ENCODE measurements at places on chromosomes 1 and 21.

- no peak for DNase-seq
Observed at GRCh38 chr1:6854166-6854565, 68.9 kb downstream of the CAMTA1 start.

- no peak for DNase-seq
Observed at GRCh38 chr1:59761443-59761842, 53.3 kb upstream of the HOOK1 start.

DNA sequence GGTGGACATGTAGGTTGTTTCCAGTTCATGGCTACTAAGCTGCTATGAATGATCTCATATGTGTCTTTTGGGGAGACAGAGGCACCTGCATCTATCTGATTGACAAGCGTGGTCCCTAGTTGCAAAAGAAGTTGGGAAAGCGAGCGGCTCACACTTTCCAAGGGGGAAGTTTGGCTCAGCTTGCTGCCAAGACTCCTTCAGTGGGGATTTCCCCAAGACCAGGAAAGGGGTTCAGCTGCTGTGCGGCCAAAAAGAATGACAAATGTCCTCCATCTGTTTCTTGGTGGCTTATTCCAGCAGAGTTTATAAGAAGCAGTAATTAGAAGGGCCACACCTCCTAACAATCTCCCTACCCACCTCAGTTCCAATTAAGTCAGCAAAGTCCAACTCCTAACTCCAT, 128.5 kb upstream of the GALNT2 start:
- DNase-seq, result no peak

DNA sequence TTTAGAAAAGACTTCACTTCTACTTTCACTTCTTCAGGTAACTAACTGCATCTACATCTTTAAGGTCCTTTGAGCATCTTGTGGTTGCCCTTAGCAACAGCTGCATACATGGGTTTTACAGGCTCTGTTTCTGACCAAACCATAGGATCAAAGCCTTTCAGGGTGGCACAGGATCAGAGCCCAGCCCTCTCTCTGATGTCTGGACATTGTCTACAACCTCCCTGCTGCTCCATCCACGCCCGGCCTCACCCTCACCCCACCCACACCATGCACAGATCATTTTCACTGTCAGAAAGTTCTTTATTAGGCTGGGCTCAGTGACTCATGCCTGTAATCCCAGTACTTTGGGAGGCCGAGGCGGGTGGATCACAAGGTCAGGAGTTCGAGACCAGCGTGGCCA, 5.2 kb downstream of the NCF2 start:
- no peak for DNase-seq

DNA sequence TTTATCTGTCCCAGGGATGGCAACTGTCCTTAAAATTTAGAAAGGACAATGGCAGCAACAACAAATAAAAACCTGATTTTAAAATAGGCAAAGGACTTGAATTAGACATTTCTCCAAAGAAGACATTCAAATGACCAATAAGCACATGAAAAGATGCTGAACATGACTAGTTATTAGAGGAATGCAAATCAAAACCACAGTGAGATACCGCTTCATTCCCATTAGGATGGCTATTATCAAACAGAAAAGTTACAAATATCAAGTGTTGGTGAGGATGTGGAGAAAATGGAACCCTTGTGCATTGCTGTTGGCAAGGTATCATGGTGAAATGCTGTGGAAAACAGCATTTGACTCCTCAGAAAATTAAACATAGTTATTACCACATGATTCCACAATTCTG, 120.7 kb downstream of the CRB1 start:
- no peak for DNase-seq

DNA sequence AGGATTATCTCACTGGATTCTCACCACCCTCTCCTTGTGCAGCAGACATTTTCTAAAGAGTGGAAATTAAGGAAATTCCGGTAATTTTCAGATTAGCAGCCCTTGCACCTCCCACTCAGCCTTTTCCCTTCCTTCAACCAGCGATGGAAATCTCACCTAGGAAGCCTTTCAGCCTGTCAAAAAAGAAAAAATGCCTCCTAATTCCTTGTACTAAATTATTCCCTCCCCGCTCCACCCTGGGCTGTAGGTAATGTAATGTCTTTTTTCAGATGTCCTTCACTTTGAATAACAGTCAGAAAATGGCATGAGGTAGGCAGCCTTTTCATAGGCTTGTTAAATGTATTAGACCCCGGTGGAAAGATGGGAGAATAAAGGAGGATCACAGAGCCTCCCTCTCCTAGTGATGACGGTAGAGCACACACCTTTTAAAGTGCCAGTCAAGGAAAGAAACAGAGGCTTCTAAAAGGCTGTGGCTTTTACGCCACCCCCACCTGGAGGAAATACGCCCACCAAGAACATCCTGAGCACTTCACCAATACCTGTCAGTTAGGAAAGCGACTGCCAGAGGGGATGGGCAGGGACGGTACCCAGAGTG, 62.8 kb upstream of the NEK2 start:
- DNase-seq, result no peak

GRCh38 chr1:160834945-160835565, 27.6 kb downstream of the CD244 start:
- DNase-seq, result no peak

- DNase-seq, result no peak
Observed at GRCh38 chr1:19260211-19261138, 8.9 kb downstream of the MRTO4 start.

DNA sequence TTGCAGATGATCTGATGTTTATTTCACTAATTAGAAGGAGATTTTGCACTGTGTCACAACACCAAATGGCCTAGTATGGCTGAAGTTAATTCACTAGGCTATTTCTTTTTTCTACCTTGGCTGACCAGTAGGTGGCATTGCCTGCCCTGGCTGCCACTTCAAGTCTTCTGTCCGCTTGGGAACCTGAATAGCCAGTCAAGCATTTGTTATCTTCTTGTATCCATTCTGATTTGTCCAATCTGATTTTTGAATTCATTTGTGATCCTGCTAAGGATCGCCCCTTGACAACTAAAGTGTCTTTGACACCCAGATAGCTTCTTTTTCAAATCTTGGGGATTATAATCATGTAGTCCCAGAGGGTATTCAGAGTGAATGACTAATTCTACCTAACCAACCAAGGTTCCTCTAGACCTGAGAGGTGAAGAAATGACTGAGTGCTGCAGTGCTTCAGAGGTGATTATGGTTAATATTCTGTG, 99.4 kb downstream of the GIPC2 start:
- DNase-seq, result no peak

- no peak for DNase-seq
Observed at GRCh38 chr1:44236490-44237272, 23.4 kb downstream of the DMAP1 start.

DNA sequence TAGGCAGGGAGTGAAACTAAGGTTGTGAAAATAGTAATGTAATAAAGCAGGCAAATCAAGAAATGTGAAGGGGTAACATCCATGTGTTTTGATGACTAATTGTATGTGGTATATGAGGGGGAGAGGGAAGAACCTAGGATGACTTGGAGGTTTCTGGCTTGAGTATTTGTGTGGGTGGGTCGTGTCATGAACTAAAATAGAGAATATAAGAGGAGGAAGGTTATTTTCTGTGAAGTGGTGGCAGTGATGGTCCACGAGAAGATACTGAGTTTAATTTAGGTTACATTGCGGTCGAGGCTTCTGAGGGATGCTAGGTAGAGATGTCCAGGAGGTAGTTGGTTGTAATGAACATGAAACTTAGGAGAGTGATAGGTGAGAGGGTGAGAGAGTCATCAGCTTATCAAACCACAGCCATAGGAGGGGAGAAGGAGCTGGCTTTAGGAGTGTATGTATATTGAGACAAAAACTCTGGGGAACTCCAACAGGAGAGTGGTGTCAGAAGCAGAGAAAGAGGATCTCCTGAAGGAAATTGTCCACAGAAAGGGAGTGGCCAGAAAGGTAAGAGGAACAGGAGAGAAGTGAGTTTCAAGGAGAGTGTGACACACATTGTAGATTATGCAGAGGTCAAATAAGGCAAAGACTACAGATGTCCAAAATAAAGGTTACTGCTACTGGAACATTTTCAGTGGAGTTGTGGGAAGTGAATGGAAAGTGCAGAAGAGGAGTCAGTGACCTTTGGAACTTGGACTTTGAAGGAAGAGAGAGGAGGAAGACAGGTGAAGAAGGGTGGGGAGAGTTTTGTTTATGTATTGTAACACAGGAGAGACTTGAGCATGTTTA, 89.0 kb upstream of the MACF1 start:
- DNase-seq, result no peak

- DNase-seq, result no peak
Observed at GRCh38 chr1:24526940-24527542, 24.4 kb downstream of the RCAN3 start.

DNA sequence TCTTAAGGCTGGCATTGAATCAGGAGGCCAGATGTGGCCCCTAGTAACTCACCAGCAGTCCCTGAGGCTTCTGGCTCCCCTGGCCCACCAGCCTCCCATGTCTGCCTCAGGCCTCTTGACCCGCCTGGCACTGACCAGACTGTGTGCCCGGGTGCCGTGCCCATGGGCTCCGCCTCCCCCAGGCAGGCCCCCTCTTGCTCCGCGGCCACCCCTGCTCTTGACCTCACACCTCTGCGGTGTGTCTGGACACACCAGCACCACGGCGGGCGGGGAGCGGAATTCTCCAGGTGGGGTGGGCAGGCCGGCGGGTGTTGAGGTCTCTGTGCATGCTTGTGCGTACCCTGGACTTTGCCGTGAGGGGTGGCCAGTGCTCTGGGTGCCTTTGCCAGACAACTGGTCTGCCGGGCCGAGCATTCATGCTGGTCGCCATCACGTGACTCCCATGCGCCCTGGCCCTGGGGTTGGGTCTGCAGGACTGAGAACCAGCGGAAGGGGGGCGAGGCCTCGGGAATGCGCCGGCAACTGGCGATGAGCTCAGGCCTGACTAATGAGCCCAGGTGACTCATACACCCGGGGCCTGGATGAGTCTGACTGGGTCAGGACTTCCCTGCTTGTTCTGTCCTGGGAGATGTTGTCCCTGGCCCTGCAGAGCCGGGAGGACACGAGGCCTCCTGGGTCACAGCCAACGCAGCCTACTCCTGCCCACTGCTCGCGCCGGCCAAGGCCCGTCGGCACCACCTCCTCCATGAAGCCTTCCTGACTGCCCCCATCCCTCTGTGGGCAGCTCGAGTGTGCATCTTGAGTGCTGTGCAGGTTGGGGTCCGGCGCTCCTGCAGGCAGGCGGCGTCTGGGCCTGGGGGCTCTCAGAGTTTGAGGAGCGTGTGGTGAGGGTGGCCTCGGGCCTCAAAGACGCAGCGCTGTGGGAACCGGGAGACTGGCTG, 22.6 kb downstream of the COL18A1 start:
- DNase-seq, result peak; percentile 84

DNA sequence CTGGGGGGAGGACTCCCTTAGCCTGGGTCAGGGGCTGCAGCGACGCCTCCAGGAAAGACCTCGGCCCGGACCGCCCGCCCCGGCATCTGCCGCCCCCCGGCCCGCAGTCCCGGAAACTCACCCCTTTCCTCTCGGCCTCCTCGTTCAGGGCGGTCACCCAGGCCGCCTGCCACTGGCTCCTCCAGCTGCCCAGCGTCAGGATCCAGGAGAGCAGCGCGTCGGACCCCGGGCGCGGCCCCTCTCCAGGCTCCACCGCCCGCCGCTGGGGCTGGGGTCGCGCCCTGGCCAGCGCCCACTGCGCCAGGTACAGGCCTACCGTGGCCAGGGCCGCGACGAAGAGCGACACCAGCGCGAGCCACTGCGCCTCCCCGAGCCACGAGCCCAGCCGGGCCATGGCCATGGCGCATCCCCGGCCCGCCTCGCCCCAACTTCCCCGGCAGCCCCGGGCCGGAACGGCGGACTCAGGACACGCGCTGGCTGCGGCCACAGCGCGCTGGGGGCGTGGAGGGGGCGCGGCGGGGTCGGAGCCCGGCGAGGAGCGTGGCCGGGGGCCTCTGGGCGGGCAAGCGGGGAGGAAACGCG, 478 bp downstream of the C2CD2 start:
- no peak for DNase-seq

GRCh38 chr1:28326515-28326914, 2.3 kb upstream of the MED18 start:
- DNase-seq, result no peak

DNA sequence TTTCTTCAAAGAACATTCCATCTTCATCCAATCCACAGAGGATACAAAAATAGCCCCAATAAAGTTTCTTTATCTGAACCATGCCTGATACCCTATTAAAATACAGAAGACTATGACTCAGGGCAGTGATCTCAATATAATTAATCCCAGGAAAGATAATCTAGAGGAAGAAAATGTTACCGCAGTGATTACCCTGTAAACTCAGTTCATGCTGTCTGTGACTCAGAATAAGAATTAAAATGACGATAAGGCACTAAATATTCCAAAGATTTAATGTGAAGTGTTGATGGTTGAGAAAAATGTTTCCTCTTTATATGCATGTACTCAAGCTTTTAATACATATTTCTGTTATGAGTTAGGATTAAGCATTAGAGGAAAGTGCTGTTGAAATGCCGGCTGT, 88.6 kb upstream of the LYPLAL1 start:
- no peak for DNase-seq

GRCh38 chr1:236507022-236507700, 16.6 kb upstream of the LGALS8 start:
- peak; percentile 47 for DNase-seq

- DNase-seq, result no peak
Observed at GRCh38 chr1:201248721-201249559, 34.4 kb upstream of the PKP1 start.

DNA sequence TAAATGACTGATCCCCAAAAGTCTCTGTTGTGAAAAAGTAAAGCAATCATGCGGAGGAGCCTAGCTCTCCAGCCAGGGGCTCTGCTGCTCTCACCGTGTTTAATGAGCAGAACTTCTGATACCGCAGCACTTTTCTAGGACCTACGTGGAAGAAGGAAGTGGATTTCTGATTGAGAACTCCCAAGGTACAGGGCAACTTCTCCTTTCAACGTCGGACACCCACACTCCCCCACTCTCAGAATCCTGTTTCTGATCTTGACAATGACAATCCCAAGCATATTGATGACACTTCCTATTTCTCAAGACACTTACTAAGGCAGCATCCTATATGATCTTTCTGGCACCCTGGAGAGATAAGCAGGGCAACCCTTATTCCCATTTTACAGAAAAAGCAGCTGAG, 78.4 kb downstream of the PROX1 start:
- no peak for DNase-seq

DNA sequence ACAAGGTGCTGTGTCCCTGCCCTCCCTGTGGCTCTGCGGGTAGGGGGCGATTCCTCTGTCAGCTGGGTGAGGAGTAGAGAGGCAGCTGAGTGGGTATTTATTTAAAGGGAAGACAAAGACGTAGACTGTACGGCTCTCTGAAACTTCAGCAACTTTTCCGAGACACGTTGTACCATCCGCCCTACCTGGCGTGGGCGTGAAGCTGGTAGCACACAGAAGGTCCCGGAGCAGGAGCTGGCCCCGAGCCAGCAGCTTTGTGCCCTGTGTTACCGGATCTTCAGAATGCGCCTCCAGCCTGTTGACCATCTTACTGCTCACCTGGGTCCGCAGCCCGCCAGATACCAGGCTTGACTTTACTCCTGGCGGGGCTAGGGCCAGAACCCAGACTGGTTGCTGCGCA, 34.9 kb downstream of the PRKCZ start:
- DNase-seq, result no peak

All from kidney (tissue), 22 donors.